ENCODE measurements at places on chromosomes 7 and 10.

DNA sequence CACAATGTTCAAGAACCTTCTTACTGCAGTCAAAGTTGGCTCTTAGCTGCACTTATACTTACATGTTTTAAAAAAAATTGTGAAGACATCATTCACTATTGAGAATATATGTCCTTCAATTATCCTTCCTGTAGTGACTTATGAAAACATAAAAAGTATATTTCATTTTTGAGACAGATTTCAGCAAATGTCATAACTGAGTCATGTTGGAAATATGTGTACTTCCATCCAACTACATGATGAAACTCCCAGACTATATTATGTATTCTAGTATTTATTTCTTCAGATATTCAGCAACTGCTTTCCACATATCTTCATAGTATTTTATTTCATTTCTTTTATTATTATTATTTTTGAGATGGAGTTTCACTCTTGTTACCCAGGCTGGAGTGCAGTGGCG, 160.2 kb downstream of the ARHGAP12 start:
- DNase-seq, result peak; percentile 35

GRCh38 chr7:71633551-71634008, 501.6 kb downstream of the GALNT17 start:
- DNase-seq, result peak; percentile 43

- DNase-seq, result no peak
Measured at GRCh38 chr7:138297526-138297925, 162.5 kb upstream of the TRIM24 start.

DNA sequence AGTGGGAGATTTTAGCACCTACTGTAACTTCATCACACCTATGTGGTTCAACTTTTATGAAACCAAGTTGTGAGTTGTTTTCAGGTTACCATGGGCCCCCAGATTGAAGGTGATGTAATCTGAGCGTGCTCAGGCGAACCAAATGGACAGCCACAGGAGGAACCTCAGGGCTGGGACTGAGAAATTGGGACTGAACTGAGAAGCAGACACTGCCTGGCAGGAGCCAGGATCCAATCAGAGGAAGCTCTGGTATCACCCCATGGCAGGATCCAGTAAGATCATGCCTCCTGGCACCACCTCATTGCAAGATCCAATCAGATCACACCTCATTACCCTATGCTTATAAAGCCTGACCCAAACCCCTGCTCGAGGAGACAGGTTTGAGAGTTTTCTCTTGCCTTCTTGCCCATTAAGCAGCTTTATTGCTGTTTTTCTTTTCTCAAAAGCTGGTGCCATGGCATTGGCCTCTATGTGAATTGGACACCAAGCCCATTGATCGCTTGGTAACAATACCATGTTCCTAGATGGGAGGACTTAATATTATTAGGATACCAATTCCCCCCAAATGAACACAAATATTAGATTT, 43.2 kb upstream of the GDF10 start:
- DNase-seq, result no peak

DNA sequence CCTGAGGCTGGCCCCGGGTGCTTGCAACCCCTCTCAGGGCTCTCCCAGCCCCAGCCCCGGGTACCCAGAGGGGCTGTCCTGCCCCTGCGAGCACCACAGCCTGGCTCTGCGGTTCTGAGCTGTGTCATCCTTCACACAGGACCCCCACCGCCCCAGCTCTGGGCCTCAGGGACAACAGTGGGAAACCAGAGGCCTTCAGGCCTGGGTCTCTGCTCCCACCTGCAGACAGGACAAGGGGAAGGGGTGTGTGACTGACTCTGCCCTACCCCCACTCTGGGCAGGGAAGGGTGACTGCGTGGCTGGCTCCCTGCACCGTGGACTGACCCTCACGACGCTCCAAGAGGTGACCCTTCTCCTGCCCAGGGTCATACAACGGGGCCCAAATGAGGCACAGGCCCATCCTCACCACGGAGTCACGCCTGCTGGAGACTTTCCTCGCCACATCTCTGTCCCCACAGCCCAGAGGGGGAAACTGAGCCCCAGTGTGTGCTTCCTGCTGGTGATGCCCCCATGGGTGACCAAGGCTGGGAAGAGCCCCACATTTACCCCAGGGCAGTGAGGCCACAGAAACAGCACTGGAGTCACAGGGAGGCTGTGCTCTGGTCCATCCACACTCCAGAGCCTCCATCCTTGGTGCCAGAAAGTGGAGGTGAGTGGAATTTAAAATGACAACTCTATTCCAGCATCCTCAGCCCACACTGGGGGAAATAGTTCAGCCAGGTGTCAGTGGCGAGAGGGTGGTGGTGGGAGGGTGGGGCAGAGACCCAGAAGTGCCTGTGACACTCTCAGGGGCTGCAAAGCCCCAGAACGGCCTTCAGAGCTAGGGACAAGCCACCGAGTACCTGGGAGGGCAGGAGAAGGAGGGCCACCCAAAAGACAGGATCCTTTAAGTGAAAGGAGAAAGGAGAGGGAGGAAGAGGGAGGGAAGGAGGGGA, 13.6 kb downstream of the CAMK2B start:
- no peak for DNase-seq

GRCh38 chr10:131250454-131251145, 60.9 kb downstream of the TCERG1L start:
- no peak for DNase-seq

- no peak for DNase-seq
Measured at GRCh38 chr10:96764425-96765060, 44.2 kb upstream of the PIK3AP1 start.

- DNase-seq, result no peak
Measured at GRCh38 chr10:22770270-22770669, 55.9 kb upstream of the PIP4K2A start.

GRCh38 chr10:86392723-86393094, 26.1 kb upstream of the GRID1 start:
- no peak for DNase-seq

- DNase-seq, result no peak
Measured at GRCh38 chr7:27601217-27601616, 61.5 kb downstream of the HIBADH start.

DNA sequence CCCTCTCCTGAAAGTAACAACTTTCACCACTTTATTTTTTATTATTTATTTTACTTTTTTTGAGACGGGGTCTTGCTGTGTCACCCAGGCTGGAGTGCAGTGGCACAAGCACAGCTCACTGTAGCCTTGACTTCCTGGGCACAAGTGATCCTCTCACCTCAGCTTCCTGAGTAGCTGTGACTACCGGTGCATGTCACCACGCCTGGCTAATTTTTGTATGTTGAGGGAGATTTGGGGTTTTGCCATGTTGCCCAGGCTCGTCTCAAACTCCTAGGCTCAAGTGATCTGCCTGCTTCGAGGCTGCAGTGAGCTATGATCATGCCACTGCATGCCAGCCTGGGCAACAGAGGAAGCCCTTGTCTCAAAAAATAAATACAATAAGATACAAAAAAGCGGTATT, 14.9 kb upstream of the SLIT1 start:
- no peak for DNase-seq

DNA sequence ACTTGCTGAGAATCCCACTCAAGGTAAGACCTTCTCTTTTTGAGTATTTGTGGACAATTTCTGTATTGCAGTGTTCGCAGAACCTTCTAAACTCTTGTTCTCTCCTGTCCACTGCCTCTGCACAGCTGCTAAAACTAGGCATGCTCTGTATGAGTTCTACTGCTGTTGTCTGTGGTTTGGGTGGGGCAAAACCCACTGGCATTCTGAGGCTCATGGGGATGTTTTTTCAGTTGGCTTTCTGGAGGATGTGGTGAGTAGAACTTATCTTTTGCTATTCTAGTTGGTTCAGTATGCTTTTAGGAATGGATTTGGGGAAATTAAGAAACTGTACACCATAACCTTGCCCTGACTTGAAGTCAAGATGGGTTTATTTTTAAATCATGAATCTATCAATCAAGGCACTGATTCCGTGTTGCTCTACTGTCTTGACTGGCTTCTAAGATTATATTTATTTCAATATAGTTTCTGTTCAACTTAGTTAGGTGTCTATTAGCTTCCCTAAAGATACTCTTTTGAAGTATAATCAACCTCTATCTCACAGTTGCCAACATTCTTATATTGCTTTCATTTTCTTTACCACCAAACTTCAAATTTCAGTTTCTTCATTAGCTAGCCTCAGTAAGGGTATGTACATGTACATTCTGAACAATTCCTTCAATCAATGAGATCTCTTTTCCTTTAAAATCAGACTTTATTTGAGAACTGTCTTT, 25.0 kb upstream of the C1GALT1 start:
- DNase-seq, result peak; percentile 79

- DNase-seq, result no peak
Measured at GRCh38 chr7:148815612-148816011, 68.5 kb downstream of the EZH2 start.

GRCh38 chr7:1117321-1117928, 29.5 kb downstream of the GPER1 start:
- DNase-seq, result no peak

All from HFFc6 (cell line).